Common myeloid progenitor, CD34-positive (primary cell): ENCODE measurements at places on chromosomes 12 and 14.
A peak's percentile ranks its signal among the peaks of the same experiment; 100 is the strongest.

DNA sequence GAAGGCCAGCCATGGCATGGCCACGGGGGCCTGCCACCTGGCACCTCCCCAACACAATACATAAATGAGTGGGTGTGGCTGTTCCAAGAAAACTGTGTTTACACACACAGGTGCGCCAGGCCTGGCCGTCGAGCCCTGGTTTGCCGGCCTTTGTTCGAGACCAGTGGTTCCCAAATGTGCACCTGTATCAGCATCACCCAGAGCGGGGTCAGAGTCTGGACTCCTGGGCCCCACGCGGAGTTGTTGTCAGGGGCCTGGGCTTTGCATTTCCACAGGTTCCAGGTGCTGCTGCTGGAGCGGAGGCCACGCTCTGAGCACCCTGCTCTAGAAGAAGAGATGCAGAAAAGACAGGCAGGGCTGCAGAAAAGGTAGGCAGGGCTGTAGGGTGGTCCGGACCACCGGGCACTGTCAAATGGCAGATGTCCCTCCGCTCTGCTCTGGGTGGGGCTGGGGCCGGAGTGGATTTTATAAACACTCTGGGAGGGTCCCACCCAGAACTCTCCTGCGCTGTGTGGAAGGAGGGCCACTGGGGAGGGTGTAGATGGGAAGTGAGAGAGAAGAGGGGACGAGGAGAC lies 4.2 kb upstream of the ASPG start:
- H3K36me3 ChIP-seq: no peaks in the 10 kb centered on the region
- DNase-seq: no peak
- no peak overlapping the region for H3K27ac ChIP-seq
- no peaks in the 10 kb centered on the region for H3K4me1 ChIP-seq

GRCh38 chr12:89354612-89355067 lies 2.3 kb upstream of the DUSP6 start:
- no peaks in the 10 kb centered on the region for H3K27me3 ChIP-seq
- no peak overlapping the region for H3K27ac ChIP-seq

GRCh38 chr12:58529114-58529665 lies 391.1 kb downstream of the LRIG3 start:
- H3K4me1 ChIP-seq: no peaks in the 10 kb centered on the region
- no peak overlapping the region for H3K27ac ChIP-seq
- H3K36me3 ChIP-seq: no peaks in the 10 kb centered on the region
- peaks cover 2% of the 10 kb centered on the region for H3K27me3 ChIP-seq
- no peak overlapping the region for H3K4me3 ChIP-seq

- no peaks in the 10 kb centered on the region for H3K36me3 ChIP-seq
- H3K4me1 ChIP-seq: no peaks in the 10 kb centered on the region
- DNase-seq: no peak
- H3K4me3 ChIP-seq: no peak overlapping the region
Observed at GRCh38 chr14:96098309-96098998, 59.3 kb downstream of the C14orf132 start.

GRCh38 chr12:45948546-45948945 lies 41.8 kb downstream of the SCAF11 start:
- peaks cover 2% of the 10 kb centered on the region for H3K4me1 ChIP-seq
- peaks cover 31% of the 10 kb centered on the region for H3K36me3 ChIP-seq
- no peak overlapping the region for H3K4me3 ChIP-seq
- no peak overlapping the region for H3K27ac ChIP-seq
- no peak for DNase-seq

GRCh38 chr14:104518659-104519350 lies 60.8 kb upstream of the C14orf180 start:
- H3K27me3 ChIP-seq: peaks cover 2% of the 10 kb centered on the region
- no peak overlapping the region for H3K27ac ChIP-seq
- no peaks in the 10 kb centered on the region for H3K4me1 ChIP-seq
- H3K36me3 ChIP-seq: no peaks in the 10 kb centered on the region
- no peak for DNase-seq

- H3K36me3 ChIP-seq: no peaks in the 10 kb centered on the region
- no peak overlapping the region for H3K27ac ChIP-seq
- H3K27me3 ChIP-seq: no peaks in the 10 kb centered on the region
- DNase-seq: peak; percentile 23
Observed at GRCh38 chr14:99192028-99192621, 79.9 kb downstream of the BCL11B start.

DNA sequence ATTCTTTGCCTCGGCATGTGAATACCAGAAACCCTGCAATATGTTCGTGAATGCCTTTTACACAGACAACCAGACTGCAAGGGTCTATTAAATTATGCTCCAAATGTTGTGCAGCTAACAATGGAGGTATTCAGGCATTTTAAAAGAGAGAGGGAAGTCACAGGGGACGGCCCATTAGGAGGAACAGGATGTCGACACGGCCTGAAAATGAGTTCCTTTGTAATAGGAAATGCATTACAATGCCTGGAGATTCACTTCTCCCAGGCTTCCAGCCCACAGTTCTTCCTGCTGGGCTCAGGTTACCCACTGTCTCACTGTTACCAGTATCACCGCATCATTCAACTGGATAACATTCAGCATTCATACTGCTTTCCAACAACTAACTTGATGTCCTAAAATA lies 2.5 kb downstream of the DUSP6 start:
- H3K27me3 ChIP-seq: no peaks in the 10 kb centered on the region
- H3K4me3 ChIP-seq: peak overlapping the region; percentile 91

DNA sequence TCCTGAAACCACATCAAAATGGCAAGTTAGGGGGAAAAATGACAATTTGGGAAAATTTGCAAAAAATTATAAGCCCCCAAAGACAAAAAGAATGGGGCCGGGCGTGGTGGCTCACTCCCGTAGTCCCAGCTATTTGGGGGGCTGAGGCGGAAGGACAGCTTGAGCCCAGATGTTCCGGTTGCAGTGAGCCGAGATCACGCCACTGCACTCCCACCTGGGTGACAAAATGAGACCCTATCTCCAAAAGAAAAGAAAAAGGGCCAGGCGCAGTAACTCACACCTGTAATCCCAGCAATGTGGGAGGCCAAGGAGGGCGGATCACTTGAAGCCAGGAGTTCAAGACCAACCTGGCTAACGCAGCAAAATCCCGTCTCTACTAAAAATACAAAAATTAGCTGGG lies 2.0 kb upstream of the VAMP1 start:
- no peak for DNase-seq
- no peaks in the 10 kb centered on the region for H3K27me3 ChIP-seq
- peaks cover 24% of the 10 kb centered on the region for H3K4me1 ChIP-seq
- H3K27ac ChIP-seq: no peak overlapping the region
- no peak overlapping the region for H3K4me3 ChIP-seq

- H3K27me3 ChIP-seq: no peaks in the 10 kb centered on the region
- no peak for DNase-seq
- H3K27ac ChIP-seq: no peak overlapping the region
- no peaks in the 10 kb centered on the region for H3K4me1 ChIP-seq
- H3K4me3 ChIP-seq: no peak overlapping the region
Observed at GRCh38 chr12:14314801-14315200, 50.7 kb upstream of the ATF7IP start.

- no peak overlapping the region for H3K4me3 ChIP-seq
- H3K27ac ChIP-seq: no peak overlapping the region
- no peak for DNase-seq
Observed at GRCh38 chr12:124264089-124264795, 30.7 kb upstream of the RFLNA start.

DNA sequence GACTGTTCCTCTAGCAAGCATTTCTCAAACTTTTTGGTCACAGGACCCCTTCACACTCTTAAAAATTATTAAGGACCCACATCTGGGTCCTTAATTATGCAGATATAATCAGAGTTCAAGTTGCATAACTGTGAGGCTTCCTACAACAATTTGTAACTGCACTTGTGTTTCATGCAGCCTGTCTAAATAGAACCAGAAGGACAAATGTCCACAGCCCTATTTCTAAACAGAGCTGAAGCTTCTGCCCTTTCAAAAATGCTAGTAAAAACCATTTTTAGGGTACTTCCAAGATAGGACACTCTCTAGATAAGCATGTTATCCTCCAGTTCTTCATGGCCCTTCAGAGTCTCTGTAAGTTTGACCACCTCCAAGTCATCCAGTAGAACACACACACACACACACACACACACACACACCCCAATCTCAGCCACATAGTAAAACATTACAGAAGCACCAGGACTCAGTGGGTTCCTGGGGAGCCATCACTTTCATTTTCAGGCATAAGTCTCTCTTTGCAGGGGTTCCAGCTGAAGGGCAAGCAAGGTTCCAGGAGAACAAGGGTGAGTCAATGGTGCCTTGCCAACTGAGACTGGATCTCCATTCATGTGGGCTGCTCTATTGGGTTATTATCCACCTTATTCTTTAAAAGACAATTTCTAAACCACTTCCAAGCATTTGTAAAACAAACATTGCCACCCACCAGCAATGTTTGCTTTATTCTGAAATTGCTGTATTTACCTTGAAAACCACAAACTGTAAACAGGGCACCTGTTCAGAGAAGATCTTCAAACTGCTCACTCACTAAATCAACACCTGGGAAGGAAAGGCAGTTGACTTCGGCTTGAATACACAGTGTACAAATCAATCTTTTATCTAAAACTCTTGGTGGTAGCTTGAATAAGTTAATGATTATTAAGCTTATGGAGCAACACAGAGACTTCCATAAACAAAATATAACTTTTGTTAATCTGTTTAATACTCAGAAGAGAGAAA lies 64.1 kb downstream of the ITPR2 start:
- peaks cover 3% of the 10 kb centered on the region for H3K36me3 ChIP-seq
- peaks cover 20% of the 10 kb centered on the region for H3K4me1 ChIP-seq
- H3K27me3 ChIP-seq: no peaks in the 10 kb centered on the region
- DNase-seq: no peak
- no peak overlapping the region for H3K27ac ChIP-seq

- no peak overlapping the region for H3K27ac ChIP-seq
- DNase-seq: no peak
- no peak overlapping the region for H3K4me3 ChIP-seq
- H3K27me3 ChIP-seq: no peaks in the 10 kb centered on the region
- H3K36me3 ChIP-seq: no peaks in the 10 kb centered on the region
Observed at GRCh38 chr12:126171937-126172559, 1106.8 kb downstream of the AACS start.

- peaks cover 53% of the 10 kb centered on the region for H3K27me3 ChIP-seq
- no peak for DNase-seq
- H3K4me3 ChIP-seq: peak within 1 kb of the TSS; percentile 50
- peaks cover 9% of the 10 kb centered on the region for H3K4me1 ChIP-seq
Observed at GRCh38 chr14:99644723-99645544, at the start of gene HHIPL1. Gene HHIPL1, plus strand, starts transcription at chr14:99645129. Its CDS starts 79 bp downstream, at chr14:99645208.

DNA sequence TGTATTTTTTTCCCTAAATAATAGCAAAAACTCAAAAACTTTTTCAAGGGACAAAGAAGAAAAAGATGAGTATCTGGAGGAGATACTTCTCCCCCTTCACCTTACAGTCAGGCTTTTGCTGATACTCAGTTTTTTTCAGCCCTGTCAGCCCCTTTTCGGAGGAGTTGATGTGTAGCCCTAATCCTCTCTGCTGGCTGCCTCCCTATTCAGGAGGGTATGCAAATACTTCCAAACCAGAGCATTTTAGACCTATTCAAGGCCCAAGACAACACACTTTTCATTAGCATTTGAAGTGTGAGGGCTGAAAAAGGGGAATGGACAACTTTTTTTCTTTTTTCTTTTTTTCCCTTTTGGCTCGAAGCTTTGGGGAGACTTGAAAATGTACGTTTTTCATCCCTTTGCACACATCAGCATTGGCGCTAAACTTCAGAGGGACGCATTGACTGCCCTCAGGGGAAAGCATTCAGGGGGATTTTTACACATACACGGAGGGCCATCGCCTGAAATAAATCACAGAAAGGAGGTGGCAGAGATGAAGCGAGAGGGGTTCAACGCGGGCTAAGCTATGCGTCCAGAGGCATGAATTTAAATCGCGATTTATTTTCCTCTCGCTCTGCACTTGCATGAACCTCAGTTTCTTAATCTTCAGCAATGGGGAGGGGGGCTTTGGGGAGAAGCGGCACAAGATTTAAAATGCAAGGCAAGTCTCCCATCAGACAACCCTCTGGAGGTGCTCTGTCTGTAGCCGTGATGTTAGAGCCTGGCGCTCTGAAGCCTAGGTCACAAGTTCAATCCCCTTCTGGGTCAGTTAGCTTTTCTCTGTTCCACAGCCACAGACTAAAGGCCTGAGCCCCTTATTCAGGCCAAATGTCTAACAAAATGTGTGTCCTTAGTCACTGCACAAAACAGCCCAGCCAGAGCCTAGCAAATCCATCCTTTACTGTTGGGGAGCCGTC lies 86.3 kb downstream of the ASCL1 start:
- no peak overlapping the region for H3K27ac ChIP-seq
- no peaks in the 10 kb centered on the region for H3K36me3 ChIP-seq
- H3K4me3 ChIP-seq: no peak overlapping the region
- DNase-seq: no peak
- H3K4me1 ChIP-seq: no peaks in the 10 kb centered on the region

DNA sequence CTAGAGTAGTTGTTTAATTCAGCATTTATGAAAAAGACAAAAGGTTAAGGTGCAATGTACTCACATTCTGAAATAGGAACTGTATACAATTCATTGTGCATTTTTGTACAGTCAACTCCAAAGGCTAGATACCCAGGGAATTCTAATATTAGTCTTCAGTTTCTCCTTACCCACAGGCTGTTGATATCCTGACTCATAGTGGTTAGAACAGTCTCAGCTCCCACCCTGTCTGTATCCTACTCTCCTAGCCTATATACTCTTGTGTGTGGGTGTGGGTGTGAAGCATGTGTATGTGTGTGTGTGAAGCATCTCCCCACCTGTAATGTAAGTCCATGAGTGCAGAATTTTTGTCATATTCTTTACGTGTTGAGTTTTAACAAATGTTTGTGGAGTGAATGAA lies 229.5 kb downstream of the NAV3 start:
- DNase-seq: no peak
- H3K4me1 ChIP-seq: no peaks in the 10 kb centered on the region
- H3K4me3 ChIP-seq: no peak overlapping the region
- H3K27ac ChIP-seq: no peak overlapping the region
- H3K36me3 ChIP-seq: no peaks in the 10 kb centered on the region

- no peak overlapping the region for H3K4me3 ChIP-seq
- H3K27ac ChIP-seq: no peak overlapping the region
- H3K4me1 ChIP-seq: no peaks in the 10 kb centered on the region
Observed at GRCh38 chr12:13289653-13290289, 93.2 kb downstream of the EMP1 start.

- H3K4me3 ChIP-seq: no peak overlapping the region
- no peak overlapping the region for H3K27ac ChIP-seq
- DNase-seq: no peak
- H3K27me3 ChIP-seq: no peaks in the 10 kb centered on the region
- no peaks in the 10 kb centered on the region for H3K4me1 ChIP-seq
Observed at GRCh38 chr12:10584415-10584814, 29.0 kb downstream of the MAGOHB start.

GRCh38 chr12:27711317-27711682 lies 668 bp downstream of the MRPS35 start:
- H3K27me3 ChIP-seq: no peaks in the 10 kb centered on the region
- peak overlapping the region; percentile 86 for H3K27ac ChIP-seq
- peaks cover 16% of the 10 kb centered on the region for H3K36me3 ChIP-seq
- peak overlapping the region; percentile 97 for H3K4me3 ChIP-seq
- no peak for DNase-seq
- peaks cover 12% of the 10 kb centered on the region for H3K4me1 ChIP-seq

DNA sequence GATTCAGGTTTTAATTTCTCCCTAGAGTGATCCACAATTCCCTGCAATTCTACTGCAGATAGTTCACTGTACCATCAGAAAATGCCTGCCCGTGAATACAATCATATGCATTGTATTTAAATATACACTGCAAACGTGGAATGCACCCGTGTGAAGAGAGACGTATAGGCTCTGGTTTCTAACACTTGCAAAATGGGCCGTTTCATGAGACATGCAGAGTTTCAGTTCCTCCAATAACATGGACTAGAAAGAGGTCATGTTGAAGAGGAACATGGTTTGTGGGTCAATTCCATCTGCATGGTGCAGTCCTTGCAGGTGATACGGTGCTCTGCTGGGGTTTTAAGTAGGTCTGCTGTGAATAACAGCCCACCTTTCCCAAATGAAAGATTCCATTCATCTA lies 373.3 kb downstream of the TMEM132D start:
- H3K27me3 ChIP-seq: no peaks in the 10 kb centered on the region
- no peak for DNase-seq
- H3K36me3 ChIP-seq: no peaks in the 10 kb centered on the region
- H3K4me1 ChIP-seq: no peaks in the 10 kb centered on the region
